ENCODE measurements at places on chromosomes 3 and 15.

- no peak for DNase-seq
Measured at GRCh38 chr3:56124546-56124945, 343.7 kb downstream of the ERC2 start.

DNA sequence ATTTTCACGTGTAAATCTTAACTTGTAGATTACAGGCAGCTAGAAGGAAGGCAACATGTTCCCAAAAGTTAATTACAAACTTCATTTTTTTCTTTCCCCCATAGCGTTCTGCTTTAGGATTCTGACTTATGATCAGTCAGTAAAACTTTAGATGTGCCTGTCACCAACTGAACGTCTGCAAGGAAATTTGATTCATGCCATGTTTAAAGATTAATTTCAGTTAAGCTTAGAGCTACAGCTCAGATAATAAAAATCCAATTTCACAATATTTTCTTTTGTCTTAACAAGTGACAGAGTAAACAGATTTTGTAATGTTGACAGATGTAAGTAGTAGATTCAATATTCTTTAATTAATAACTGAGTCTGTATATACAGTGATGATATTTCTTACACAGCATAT, 253.1 kb downstream of the NFKBIZ start:
- no peak for DNase-seq

DNA sequence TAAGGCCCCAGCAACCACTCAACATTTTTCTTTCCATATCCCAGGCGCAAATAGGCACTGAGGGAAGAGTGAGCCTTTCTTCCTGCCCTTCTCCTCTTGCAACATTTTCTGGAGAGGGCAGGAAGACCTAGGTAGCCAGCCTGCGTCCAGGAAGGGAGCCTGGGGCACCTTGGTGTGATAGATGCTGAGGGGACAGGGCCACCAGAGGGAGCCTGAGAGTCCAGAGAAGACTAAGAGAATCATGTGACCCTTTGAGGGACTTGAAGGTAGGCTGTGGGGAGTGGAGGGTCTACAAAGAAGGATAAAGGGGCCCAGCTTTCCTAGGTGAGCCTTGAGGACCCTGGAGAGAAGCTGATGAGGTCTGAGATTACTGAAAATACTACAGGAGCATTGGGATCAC, 346.6 kb downstream of the CNTN6 start:
- DNase-seq, result no peak

DNA sequence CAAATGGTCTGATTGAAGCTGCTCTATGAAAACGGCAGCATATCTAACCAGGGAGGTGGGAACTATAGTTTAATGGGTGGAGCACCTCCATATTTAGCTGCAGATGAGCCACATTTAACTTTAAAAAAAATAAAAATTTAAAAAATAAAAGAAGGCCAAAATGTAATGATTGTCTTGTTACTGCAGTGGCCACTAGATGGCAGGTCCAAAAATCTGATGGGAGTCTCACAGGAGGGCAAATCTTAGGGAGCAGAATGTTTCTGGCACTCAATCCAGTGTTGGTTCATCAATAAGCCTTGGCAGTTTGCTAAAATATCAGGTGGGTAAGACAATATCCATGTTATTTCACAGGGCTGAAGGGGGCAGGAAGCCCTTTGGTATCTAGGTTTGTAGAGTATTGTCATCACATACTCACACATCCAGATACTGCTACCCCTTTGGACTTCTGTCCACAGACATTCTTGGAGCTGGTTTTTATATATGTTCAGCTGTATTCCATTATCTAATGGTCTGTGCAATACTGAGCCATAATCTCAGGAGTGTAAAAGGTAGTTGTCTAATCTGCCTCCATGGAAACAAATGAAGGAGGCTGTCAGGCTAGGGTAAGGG, 233.3 kb downstream of the TIGIT start:
- DNase-seq, result no peak

GRCh38 chr15:84766461-84767035, 18.2 kb downstream of the ZNF592 start:
- DNase-seq, result no peak

DNA sequence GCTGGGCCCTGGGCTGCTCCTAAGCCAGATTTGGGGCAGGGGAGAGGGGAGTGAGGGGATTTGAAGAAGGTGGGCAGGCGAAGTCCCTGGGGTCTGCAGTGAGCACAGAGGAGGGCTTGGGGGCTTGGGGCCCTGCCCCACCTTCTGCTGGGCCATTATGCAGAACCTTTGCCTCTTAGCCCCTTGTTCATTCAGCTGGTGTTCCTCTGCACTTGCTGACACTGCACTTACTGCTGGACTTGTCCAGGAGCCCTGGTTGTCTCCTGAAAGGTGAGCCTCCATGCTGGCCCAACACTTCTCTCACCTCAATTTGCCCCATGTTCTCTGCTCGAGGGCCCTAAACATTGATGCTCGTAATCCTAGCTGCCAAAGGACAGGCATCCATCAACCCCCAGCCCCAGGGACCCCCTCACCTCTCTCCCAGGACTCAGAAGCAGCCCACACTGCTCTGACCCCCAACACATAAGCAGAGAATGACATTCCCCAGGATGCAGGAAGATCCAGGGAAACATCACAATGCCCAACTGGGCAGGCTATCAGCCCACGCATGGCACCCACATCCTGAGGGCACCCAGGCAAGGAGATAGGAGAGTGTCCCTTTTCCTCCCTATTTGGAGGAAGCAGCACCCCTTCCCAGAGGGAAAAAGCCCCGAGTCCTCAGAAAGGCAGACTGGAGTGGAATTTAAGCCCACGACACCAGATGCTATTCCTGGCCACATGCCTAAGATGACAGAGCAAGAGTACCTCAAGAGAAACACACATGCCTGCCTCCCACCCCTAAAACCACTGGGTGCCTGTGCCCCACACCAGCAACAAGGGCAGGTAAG, 76.8 kb downstream of the ADCY5 start:
- no peak for DNase-seq

DNA sequence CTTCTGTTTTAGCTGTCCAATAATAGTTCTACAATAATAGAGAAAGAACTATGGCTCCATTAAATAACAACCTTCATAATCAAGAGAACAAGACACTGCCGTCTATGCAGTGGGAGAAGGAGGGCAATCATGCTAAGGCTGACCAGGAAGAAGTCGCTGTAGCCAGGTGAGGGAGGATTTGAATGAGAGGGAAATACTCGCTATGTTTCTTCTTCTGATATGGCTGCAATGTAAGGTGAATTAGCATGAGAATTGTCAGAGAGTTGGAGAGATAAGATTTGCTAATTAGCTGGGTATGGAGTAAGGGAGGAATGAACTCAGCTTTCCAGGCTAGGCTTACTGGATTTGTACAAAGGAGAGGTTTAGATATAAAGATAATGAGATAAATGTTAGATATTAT, 555.4 kb upstream of the ZNF385D start:
- DNase-seq, result no peak

- DNase-seq, result no peak
Measured at GRCh38 chr3:86792316-86792715, 198.6 kb downstream of the VGLL3 start.

GRCh38 chr3:29374226-29374625, 93.4 kb downstream of the RBMS3 start:
- no peak for DNase-seq

DNA sequence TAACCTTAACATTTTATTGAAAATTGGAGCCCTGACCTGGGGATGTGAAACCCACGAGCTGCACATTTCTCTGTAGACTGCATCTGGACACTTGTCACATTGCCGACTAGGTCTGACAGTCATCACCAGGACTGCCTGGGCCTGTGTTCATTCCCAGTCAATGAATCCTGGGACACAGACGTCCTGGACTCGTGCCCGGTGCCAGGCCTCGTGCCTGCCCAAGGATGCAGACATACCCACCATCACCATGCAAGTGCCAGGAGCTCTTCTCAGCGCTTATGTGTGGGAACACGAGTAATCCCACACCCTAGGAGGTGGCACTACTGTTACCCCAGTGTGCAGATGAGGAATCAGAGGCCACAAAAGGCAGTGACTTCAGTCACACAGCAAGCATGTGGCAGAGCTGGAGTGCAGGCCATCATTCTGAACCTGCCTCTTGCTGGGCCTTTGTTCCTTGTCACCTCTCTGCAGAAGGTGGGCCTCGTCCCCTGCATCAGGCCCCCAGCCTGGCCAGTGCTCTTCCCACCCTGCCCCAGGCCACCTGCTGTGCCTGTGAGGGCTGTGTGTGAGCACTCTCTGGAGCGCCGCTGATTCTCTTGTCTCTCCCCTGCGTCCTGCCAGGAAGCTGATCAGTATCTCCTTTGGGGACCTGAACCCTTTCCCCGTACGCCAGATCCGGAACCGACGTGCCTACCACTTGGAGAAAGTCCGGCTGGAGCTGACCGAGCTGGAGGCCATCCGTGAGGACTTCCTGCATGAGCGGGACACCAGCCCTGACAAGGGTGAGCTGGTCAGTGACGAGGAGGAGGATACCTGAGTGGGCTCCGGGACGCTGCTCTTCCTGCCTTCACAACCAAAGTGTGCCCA, 58.5 kb downstream of the ADAMTS7 start:
- DNase-seq, result no peak

GRCh38 chr3:2850701-2851100, 259.5 kb downstream of the IL5RA start:
- DNase-seq, result no peak

GRCh38 chr15:25406261-25406660, 32.6 kb downstream of the UBE3A start:
- no peak for DNase-seq

DNA sequence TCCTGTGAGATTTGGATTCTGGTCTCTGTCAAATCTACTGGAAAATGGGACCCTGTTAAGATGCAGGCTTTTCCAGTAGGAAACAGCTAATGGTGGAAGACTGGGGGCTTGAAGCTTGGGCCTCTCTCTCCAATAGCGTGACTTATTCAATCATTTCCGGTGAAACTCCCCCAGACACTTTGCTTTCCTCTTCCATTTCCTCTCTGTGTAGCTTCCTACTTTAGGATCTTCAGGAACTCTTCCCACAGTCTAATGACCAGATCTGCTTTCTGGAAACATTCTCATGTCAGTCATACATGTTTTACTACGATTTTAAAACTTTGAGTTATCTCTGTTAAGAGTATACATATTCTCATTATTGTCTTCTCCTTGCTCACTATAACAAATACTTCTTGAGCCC, 28.0 kb upstream of the TPRG1 start:
- no peak for DNase-seq

GRCh38 chr3:142930463-142930862, 33.0 kb downstream of the PAQR9 start:
- DNase-seq, result no peak

DNA sequence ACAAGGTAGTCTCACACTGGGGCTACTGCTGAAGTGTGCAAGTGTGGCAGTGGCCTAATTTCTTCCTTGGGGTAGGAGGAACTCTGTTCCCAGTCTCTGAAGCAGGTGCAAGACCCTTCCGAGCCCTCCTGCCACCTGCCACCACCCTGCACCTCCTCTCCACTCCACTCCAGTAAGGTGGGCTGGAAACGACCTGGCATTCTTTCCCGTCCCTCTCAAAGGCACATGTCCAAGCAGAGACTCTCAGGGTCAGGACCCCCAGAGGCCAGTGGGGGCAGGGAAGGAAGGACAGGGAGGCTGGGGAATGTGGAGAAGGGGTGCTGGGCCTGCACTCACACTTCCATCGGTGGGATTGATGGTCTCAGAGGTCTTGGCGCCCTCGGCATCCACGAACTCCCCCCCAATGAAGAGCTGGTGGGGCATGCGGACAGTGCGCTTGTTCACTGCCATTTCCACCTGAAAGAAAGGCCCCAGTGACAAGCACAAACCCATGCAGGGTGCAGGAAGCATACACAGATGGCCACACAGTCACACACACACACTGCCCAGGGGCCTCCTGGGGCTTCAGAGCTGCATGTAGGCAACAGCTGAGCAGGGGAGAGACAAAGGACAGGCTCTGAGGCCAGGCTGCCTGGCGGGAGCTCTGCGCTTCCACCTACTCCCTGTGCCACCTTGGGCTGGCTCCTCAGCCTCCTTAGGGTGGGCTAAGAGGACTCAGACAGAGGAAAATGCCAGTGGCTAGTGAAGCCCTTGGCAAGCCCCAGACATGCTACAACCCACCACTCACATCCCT, 43.8 kb downstream of the ALDH1L1 start:
- no peak for DNase-seq

- no peak for DNase-seq
Measured at GRCh38 chr3:72505539-72506405, 342.5 kb downstream of the SHQ1 start.

GRCh38 chr15:68755731-68756130, 65.0 kb downstream of the ANP32A start:
- no peak for DNase-seq

- DNase-seq, result no peak
Measured at GRCh38 chr15:80591471-80591870, 103.6 kb upstream of the ABHD17C start.

DNA sequence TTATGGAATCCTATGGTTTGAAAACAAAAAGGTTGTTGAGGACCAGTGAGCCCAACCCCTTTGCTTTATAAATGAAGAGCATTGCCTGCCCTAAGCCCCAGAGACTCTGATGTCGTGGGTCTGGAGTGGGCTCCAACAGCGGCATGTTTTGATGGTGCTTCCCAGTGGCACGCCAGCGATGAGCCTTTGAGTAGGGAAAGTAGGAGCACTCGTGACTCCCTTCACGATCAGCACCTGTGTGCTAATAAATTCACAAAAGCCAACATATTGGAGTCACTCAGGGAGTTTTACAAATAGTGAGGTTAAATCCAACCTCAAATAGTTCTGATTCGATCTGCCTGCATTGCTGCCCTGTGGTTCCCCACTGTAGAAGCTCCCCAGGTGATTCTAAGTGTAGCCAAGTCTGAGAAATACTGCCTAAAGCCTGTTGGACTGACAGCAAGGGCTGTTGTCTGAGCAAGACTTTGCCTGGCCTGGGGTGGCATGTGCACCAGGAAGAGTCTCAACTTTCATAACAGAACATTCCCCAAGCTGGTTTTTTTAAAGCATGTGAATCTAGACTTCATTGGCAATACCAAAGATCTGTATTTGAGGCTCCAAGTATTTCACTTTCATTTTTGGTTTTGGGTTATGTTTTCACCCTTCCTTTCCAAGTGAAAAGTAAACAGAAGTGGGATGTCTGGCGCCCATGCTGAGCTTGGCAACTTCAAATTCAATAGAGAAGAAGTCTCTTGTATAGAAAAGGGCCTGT, 9.9 kb downstream of the CCR5 start:
- DNase-seq, result no peak

DNA sequence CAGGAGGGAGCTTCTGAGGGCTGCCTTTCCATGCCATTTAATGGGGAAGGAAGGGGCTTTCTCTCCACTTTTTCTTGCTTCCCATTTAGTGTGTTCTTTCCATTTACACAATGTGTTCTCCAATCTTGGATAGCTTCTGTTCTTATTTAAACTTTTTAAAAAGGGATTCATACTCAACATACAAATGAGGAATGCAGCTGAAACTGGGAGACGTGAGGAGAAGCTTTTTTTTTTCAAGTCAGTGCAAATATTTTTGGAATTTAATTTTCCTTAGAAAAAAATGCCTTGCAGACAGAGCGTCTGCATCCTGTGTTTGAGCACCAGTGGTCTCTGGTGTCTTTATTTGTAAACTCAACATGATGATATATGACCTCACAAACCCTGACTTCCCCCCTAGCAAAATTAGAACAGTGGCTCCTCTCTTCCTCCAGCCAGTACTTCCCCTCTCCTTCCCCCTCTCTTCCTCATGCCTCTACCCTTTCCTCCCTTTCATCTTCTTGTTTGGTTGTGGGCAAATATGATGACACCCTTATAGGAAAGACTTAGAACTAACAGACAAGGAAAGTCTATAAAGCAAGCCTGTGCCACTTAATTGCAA, 48.1 kb upstream of the PCSK6 start:
- no peak for DNase-seq
